GM04503 (cell line): ENCODE measurements at places on chromosomes 7 and 10.
A peak's percentile ranks its signal among the peaks of the same experiment; 100 is the strongest.

DNA sequence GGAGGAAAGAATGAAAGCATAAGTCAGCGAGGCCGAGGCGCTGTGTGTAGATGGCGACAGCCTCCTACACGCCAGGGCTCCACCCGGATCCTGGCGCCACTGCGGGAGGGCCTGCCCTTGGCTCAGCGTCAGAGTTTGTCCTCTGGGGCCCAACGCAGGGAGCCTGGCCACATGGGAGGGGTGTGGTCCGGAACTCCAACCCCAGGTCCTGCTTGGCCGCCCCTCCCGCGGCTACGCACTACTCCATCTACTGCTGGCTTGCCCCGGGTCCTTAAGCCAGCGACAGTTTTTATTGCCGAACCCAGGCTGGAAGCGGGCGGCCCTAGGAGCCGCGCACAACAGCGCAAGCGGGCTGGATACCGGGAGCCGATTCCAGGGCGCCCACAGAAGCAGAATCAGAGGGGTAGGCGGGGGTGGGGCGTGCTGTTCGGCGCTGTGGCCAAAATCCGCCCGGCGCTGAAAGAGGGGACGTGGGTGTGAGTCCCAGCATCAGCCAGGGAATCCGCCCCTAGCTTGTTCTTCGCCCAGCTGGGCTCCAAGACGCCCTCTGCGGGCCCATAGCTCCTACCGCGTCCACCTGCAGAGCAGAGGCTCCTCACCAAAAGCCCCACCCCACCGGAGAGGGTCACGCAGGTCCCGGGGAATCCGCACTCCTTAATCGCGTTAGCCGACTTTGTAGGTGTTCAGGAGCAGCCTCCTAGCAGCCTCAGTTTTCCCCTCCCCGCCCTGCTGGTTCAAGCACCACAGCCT, 4.5 kb downstream of the KAZALD1 start:
- DNase-seq = no peak

GRCh38 chr7:158015403-158016179, 572.0 kb downstream of the PTPRN2 start:
- DNase-seq = no peak

GRCh38 chr7:44590910-44591309, 8.9 kb upstream of the TMED4 start:
- DNase-seq = no peak

DNA sequence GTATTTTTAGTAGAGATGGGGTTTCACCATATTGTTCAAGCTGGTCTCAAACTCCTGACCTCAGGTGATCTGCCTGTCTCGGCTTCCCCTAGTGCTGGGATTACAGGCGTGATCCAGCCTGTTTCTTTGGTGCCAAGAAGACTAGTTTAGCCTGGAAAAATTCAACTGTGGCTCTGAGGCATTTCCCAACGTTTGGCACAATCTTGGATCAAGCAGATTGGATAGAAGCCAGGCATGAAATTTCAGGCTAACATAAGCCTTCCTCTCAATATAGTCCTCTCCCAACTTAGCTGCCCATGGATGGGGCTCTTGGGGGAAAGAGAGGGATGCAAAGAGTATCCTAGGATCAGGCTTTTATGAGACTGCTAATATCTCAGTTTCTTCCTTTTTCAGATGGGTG, 53.8 kb downstream of the APBB1IP start:
- DNase-seq = no peak

DNA sequence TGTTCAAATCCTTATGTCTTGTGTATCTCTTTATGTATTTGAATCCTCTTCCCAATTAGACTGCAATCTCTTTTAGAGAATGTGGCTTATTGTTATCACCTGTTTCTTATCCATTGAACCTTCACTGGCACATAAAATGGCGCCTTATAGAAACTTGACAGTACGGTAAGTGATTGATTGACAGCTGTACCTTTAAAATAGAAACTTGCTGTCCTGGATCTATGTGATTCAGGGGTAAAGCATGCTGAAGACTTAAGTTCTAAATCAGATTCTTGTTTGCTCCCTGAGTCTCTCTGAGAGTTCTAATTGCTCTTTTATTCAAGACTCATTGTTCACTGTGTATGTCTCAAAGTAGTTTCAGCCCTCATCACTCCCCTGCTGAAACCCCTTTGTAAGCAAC, 91.3 kb downstream of the CACNB2 start:
- DNase-seq = no peak

DNA sequence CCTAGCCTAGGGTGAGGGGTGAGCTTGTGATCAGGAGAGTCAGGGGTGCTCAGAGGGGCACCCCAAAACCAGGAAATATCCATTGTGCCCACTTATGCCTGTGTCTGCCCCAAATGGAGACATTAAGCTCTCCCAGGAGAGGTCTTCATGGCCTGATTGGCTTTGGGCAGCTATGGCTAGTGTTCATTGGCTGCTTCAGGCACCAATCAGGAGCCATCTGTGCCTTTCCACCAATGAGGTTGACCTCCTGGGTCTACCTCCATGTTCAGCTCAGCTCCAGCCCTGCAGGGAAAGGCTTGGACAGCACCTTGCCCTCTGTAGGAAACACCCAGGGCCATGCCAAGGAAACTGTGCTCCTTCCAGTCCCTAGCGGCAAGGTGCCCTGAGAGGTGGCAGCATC, 23.9 kb upstream of the HSPB1 start:
- no peak for DNase-seq

DNA sequence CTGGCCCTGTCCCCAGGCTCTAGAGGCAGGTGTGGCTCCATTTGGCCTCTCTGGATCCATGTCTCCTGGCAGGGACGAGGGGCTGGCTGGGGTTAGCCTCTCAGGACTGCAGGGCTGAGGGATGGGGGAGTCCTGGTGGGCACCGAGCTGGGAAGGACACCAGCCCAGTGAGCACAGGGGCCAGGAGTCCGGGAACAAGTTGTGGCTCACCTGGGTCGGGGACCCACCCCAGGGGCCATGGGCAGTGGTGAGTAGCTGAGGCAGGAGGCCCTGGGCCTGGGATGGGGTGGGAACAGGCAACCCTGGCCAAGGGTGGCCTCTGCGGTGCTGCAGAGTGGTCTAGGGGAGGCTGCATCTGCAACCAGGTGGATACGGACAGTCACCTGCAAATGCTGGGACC, 24.1 kb downstream of the ANTXRL start:
- DNase-seq = no peak

DNA sequence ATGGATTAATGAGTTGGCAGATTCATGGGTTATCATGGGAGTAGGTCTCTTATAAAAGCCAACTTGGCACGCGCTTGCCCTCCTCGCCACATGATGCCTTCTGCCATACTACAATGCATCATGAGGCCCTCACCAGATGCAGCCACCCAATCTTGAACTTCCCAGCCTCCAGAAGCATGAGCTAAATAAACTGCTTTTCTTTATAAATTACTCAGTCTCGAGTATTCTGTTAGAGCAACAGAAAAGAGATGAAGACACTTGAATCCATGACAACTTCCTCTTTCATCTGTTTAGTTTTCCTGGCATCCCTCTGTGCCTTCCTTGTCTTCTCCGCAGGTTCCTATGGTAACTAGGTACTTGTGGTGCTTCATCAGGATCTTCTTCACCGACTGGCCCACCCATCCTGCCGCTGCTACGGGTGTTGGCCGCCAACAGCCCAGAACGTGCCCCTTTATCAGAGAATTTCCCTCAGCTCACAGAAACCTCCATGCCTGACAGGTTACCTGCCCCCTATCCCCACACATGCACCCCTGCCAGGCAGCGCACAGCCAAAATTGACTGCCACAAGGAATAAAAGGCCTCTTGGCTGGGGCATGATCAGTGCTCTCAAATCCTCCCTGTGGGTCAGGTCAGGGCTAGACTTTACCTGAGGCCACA, 28.0 kb upstream of the PPIF start:
- DNase-seq = no peak

GRCh38 chr10:83617692-83618545, 521.4 kb upstream of the GHITM start:
- DNase-seq = no peak

DNA sequence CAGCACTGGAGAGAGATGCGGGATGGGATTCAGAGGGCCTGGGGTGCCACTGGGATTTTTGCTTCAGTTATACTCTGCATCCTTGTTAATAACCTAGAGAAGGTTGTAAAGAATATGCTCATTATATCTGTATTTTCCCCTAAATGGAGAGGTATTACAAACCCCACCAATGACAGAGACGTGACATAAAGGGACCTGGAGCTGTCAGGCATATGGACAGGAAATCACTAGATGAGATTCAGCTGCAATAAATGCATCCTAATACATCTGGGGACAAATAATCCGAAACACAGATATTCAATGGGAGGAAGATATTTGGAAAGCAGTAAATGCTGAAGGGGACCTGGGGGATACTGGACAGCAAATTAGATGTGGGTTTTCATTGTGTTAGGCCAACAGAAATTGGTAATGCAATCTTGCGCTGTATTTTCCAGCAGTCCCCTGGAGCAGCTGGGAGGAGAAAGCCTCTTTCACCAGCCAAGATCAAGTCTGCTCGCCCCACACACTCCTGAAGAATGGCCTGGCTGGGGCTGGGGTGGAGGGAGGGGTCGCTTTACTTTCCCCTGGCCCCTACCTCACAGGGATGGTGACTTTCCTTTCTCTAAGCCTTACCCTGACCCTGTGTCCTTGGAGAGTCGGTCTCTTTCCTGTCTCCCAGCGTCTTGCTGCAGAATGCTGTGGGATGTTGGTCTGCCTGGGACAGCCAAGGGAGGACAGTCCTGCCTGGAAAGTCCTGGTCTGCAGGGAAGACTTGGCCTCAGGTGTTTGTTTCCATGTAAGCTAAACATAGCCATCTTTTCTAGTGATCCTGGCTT, 653.8 kb downstream of the LRMDA start:
- DNase-seq = no peak

DNA sequence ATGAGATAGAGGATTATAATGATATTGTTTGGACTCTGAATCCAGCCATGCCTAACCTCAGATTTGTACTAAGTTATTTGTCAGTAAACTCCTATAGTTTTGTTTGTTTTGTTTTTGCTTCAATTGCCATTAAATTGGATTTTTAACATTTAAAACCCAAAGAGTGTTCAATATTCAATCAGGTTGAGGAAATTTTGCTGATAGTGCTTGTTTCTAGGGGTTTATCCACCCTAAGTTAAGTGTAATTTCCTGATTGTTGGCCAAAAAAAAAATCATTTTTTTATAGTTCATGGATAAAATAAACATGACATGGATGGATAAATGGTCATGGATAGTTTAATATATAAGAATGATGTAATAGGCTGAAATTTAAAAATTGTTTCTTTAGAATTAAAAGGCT, 11.4 kb upstream of the BET1 start:
- DNase-seq = no peak

DNA sequence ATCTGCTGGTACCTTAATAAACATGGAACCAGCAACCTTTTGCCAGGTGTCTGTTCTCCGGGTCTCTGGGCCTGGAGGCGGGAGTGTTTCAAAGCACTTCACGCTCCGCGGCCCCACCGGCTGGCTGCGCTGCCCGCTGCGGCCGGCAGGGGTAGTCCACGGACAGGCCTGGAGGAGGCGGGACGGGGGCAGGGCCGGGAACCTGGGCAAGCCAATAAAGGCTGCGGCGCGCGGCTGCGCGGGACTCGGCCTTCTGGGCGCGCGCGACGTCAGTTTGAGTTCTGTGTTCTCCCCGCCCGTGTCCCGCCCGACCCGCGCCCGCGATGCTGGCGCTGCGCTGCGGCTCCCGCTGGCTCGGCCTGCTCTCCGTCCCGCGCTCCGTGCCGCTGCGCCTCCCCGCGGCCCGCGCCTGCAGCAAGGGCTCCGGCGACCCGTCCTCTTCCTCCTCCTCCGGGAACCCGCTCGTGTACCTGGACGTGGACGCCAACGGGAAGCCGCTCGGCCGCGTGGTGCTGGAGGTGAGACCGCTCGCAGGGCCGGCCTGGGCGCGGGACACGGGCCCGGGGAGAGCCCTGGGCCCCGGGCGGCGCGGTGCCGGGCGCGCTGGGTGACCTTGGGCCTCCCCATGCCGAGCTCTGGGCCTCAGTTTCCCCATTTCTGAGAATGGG, at the start of gene PPIF:
Gene PPIF, plus strand, starts transcription at position 244 of the 668 bp plus-strand sequence. Its CDS starts 80 bp downstream, at position 324.
- peak; percentile 34 for DNase-seq

DNA sequence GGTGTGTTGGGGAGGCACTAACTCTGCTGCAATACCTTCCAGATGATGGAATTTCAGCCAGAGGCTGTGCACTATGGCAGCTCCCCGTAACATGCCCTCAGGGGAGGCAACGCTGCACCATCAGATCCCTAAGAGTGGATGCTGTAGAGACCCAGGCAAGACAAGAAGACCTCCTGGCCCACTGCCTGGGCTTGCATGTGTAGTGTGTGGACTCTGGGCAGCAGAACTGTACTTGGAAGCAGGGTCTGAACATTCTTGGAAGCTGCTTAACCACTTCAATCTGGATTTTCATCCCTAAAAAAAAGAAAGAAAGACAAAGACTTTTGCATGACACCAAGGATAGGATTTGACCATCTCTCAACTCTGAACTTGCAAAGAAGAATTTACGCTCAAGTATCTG, 297.5 kb upstream of the NRP1 start:
- DNase-seq = no peak

- DNase-seq = no peak
These were observed 551.7 kb downstream of the HTR7 start for GRCh38 chr10:90306187-90306586.

- no peak for DNase-seq
These were observed 8.4 kb upstream of the PGAM2 start for GRCh38 chr7:44073664-44074348.

GRCh38 chr7:130415006-130415405, 25.8 kb downstream of the CEP41 start:
- DNase-seq = no peak

- no peak for DNase-seq
These were observed 29.3 kb downstream of the TMEM248 start for GRCh38 chr7:66950311-66950710.

DNA sequence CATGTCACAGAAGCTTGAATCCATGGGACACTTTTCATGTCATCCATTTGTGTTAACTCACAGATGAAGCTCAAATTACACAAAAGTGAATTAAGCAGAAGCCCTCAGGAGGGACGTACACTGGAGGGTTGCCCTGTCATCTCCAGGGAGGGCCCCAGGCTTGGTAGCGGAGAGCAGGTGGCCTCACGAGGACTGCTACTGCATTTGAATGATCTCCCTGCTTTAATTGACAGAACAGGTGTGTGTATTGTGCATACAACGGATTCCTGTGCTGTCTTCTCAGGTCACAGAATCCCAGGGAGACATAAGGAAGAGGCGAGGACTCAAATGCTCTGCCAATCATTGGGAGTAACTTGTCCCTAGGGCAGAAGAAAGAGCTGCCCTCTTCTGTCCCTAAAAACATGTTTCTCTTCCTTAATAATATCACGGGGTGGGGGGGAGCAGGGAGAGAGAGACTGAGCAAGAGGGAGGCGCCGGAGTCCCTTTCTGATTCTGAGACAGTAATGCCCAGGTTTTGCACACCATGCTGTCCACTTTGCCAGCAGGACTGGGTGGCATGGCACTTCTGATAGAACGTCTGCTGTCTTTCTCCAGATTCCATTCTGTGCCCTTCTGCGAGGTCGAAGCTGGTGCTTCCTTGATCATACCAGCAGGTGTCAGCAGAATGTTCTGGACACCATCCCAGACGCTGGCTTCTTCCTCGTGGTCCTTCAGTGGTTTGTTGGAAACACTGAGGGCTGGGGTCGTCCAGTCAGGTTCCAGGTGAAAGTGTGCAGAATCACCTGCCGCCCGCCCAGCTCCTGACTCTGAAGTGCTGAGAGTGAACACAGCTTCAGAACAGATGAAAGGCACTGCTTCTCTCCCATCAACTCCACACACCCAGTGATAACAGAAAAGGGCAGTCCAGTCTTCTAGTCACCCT, 26.2 kb upstream of the RASGEF1A start:
- DNase-seq = no peak

- no peak for DNase-seq
These were observed 38.3 kb downstream of the GPRIN2 start for GRCh38 chr10:46518028-46518725.
